Activated T-cell treated with anti-CD3 and anti-CD28 coated beads for 4 hours (primary cell): ENCODE measurements at places on chromosomes 6 and 20.

- no peak for DNase-seq
These were observed 115.3 kb upstream of the TRAF3IP2 start for GRCh38 chr6:111720931-111721496.

DNA sequence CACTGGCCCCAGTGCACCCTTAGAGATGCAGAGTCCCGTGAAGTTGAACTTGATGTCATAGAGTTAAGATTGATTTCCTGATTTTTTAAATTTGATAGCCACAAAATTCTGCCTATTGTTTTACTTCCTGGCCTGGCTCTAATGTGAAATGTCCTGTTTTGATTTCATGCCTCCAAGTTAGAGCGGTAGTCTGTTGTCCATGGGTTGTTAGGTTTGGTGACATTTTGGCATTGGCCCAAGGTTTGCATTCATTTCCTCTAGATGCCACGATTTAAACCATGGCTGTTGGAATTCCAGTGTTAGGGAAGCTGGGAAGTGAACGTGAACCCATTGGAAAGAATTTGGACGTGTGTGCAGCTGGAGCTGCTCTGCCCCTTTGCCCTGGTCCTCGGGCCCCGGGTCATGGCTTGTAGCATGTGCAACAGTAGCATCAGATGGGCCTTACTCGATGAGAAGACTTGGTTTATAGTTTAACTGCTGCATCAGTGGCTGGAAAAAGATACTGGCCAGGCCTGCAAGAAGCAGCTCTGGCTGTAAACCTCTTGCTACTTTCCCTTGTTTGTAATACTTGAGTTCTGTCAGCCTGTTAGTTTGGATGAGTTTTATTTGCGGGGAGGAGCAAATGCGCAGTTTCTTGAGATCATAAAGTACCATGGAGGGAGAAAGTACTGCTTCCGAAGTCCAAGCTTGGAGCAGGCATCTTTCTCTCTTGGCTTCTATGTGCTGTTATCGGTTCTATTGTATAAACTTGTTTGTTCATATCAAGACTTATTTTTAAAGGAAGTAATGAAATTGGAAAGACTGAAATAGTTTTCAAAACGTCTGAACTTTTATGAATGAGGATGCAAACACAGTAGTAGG, 121.4 kb upstream of the CLDN20 start:
- DNase-seq = no peak

- no peak for DNase-seq
These were observed 3.9 kb upstream of the SIGLEC1 start for GRCh38 chr20:3716195-3716834.

DNA sequence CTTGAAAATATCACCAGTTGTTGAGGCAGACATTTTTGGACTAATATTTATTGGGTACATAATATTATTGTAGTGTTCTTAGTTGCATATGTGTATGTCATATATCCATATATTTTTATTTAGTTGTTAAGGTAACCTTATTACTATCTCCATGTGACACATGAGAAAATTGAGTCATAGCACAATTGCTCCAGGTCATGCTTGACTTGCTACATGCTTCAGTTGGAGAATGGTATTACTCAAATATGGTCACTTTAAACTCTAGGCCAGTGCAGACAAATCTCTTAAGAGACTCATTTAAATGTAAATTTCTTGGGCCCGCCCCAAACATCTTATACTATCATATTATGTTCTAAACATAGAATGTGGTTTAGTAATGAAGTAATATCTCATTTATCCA, 246.1 kb downstream of the RIMS1 start:
- DNase-seq = no peak
